ENCODE measurements at places on chromosomes 1 and 21.
A peak's percentile ranks its signal among the peaks of the same experiment; 100 is the strongest.

DNA sequence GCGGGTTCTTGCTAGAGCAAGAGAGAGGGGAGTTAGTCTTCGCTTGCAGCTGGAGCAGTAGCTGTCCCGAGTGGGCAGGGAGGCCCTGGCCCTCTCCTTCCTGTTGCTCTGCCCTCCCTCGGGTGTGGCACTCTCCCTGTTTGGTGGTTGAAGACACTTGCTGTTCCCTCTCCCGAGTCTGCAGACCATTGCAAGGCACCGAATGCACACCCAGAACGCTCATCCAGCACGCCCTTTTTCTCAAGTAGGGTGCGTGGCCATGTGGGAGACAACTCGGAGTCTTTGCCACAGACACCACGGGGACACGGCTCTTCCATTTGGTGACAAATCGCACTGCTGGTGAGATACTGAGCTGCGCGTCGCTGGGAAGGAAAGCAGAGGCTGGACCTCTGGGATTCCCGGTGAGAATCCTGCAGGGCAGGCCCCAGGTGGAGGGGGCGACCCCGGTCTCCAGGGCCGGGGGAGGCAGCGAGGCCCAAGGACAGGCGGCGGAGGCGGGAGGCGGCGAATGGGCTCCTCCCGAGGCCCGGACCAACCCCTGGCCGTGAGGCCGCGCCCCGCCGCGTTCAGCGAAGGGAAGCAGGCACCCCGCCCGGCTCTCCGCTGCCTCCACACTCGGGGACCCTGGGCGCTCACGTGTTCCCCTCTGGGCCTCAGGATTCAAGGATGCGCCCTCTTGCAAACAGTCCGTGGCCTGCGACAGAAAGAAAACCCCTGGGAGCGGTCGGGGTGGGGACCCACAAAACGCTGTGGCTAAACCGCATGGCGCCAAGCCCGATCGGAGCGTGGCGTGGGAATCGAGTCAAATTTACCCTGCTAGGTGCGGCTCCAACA is 10.4 kb upstream of the TMEM200B start:
- DNase-seq, result no peak

GRCh38 chr1:61424382-61424781 is 300.6 kb downstream of the TM2D1 start:
- DNase-seq, result no peak

DNA sequence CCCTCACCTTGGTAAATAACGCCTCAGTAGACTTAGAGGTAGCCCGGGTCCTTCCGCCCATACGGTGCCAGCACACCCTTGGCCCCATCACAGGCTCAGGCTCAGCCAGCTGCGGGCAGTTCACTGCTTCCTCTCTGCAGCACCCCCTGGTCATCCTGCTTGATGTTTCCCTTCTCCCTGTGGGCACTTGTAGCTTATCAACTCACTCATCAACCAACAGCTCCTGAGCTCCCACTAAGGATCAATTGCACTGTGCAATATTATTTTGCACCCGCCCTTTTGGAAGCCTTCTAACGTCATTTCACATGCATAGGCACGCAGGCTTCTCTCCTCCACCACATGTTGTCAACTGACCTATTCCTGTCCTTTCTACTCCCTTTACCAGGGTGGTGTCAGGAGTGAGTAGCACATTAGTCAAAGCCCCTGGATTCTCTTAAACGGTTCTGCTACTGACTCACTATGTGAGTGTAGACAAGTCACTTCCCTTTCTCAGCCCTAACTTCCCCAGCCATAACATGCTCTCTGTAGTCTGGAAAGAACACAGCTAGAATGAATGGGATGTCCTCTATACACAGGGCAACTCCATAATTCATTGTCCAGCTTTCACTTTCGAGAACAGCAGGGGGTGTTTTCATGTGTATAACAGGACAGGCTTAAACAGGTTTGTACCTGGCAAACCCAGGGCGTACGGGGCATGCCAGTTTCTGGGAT is 47.1 kb upstream of the IRF2BP2 start:
- no peak for DNase-seq

GRCh38 chr1:26290882-26291261 is 11.0 kb downstream of the SH3BGRL3 start:
- no peak for DNase-seq

DNA sequence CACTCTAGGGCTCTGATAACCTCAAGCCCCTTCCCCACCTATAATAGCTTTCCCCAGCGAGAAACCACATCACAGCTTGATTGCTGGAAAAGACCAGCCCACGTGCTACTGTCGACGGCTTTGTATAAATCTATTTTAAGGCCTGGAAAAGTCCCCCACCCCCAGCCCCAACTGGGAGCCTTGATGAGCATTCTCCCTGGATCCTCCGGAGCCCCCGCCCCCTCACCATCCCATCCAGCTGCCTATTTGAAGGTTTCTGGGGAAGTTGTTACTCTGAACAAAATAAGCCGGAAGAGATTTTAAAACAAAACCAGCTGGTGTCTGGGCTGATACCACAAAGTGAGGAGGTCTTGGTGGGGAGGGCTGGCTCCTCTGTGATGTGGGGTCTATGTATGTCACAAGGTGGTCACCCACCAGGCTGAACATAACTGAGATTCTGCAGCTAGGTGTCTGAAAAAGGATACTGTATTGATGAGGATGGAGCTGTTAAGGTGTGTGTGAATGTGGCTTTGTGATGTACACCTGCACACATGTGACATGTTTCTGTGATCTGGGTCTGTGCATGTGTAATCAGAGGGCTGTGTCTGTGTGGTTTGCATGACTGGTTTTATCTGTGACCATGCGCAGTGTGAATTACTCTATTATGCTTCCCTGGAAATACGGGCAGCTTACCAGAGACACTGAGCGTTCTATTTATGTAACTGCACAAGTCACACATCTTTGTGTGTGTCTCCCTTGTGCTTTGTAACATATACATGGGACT is 25.0 kb downstream of the RIMS3 start:
- DNase-seq, result no peak

- DNase-seq, result no peak
Observed at GRCh38 chr1:35637401-35637809, 3.9 kb downstream of the PSMB2 start.

GRCh38 chr1:32438136-32438535 is 26.7 kb upstream of the ZBTB8B start:
- no peak for DNase-seq

- DNase-seq, result no peak
Observed at GRCh38 chr1:219130366-219130935, 43.2 kb upstream of the LYPLAL1 start.

GRCh38 chr1:183604038-183604808 is 14.0 kb upstream of the NCF2 start:
- no peak for DNase-seq

DNA sequence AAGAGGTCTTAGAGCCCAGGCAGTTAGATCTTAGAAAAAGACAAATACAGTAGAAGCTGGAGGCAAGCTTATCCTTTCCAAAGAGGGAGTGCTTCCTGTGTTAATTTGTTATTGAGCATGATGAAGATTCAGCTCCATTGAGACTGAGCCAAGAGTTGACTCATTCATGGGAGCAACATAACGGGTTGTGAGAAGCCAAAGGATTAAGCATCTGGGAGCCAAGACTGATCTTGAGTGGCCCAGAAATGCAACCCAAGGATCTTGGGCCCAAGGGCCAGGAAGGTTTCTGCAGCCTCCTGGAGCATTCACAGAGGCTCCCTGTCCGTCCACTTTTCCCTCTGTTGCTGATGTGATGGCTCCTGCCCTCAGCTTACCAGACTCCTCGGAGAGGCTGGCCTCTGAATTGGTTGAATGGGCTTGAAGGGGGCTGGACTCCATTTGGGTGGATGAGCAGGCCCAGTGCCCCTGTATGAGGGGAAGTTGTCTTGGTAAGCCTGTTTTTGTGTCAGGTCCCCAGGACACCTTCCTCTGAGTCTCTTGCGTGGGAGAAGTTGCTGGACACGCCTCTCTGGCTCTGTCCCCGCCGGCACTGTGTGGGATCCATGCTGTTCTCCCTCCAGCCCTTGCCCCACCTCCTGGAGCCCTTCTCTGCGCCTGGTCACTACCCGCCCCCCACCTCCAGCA is 42.4 kb downstream of the PDE9A start:
- peak; percentile 20 for DNase-seq

DNA sequence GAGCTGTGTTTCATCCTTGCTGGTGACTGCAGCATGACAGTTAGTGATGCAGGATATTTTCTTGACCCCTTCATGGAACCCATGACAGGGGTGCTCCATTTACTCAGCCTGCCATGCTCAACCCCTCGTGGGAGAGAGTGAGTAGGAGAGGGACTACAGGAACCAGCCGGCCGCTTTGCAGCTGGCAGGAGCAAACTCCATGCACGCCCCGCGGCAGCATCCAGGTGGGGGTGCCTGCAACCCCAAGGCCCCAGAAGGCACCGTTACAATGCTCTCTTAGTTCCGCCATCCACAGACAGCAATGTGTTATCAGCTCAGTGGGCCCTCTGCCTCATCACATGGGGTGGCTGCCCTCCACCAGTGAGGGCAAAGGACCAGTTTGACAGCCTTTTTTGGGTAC is 135.1 kb downstream of the SLC35F3 start:
- no peak for DNase-seq

DNA sequence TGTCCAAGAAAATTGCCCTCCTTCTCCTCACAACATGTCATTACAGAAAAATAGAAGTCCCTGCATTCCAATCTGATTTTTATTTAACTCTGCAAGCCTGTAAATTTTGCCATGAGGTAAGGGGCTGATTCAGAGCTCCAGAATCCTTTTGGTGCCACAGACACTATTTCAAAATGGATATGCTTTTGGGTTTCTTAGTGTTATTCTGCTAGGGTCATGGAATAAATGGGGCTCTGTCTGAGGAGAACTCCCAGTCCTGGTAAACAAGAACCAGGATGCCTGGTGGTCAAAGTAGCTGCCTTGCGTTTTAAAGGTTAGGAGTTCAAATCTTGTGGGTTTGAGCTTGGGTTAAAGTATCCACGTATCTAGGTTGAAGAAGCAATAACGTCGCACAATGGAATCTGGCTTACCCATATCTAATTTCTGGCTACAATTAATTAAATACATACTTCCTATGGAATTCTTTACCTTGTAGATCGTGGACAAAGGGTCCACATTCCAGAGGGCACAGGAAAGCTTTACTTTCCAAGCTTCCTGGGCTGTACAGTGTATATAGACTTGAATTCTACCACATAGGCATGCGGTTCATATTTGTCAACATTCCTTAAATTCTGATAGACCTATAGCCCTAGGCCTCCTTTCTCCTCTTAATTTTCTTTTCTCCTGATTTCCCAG is 98.0 kb upstream of the CDC42BPA start:
- no peak for DNase-seq

- no peak for DNase-seq
Observed at GRCh38 chr1:77536813-77537212, 145.6 kb downstream of the ZZZ3 start.

GRCh38 chr1:41488040-41488951 is 3.8 kb upstream of the EDN2 start:
- DNase-seq, result no peak

DNA sequence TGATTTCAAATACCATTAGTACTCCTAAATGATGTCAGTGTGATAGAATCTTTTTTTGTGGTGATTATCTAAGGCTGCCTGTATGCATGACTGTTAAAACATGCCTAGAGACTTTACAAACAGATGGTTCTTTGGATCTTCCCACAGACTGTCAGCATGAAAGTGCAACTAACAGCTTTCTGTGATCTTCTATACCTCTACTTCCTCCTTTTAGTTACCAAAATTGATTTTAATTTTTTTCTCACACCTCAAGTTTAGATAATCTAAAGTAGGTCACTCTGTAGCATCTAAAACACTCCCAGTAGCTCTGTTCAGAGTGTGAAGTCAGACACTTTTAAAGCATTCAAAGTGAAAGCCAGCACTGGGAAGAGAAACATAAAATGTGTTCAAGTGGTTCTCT is 534.5 kb downstream of the PTPRC start:
- DNase-seq, result no peak

DNA sequence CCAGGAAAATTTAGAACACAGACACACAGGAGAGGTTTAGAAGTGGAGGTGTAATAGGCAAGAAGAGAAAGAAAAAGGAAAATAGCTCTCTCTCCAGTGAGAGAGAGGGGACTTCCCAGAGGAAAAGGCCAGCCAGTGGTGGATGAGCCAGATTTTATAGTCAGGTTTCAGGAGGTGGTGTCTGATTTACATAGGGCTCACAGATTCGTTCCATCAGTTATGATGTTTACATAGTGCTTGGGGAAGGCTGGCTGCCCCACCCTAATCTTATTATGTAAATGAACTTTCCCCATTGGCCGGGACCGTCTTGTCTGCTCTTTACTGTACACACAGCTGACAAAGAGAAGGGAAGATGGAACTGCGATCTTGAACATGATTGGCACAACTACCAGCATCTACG is 797.3 kb downstream of the PLA2G4A start:
- no peak for DNase-seq

GRCh38 chr1:240149484-240150094 is 57.9 kb downstream of the FMN2 start:
- DNase-seq, result no peak

GRCh38 chr1:27811741-27812500 is 18.7 kb upstream of the PPP1R8 start:
- DNase-seq, result no peak

DNA sequence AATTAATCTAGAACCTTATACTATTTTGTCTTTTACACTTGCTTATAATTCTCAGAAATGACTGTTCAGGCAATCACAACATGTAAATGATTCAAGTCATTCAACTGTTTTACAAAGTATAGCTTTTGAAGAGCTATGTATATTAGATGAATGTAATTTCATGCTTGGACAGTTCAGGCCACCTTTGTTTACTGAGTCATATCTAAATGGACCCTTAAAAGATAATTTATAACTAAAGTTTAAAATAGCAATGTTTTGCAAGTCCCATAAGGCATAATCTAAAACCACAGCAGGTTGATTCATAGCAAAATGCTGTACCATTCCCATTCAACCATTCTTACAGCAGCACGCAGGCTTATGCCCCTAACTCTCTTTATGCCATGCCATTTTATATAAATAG is 64.8 kb downstream of the PIK3R3 start:
- DNase-seq, result no peak

DNA sequence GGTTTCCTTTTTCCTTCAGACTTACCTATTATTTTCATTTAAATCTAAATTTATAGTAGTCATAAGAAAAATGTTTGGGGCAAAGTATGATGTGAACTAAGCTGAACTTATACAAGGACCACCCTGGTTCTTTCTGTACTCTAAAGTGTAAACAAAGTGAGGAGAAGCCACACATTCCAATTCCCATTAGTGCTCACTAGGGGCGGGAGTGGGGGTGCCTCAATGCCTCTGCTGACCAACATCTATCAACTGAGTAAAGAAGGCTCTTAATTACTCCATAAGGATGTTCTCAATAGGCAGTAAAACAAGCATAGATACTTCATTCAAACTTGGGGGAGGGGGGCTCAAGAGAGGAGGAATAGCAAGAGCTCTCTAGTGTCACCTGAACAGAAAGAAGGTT is 151.7 kb downstream of the CDC42BPA start:
- no peak for DNase-seq

DNA sequence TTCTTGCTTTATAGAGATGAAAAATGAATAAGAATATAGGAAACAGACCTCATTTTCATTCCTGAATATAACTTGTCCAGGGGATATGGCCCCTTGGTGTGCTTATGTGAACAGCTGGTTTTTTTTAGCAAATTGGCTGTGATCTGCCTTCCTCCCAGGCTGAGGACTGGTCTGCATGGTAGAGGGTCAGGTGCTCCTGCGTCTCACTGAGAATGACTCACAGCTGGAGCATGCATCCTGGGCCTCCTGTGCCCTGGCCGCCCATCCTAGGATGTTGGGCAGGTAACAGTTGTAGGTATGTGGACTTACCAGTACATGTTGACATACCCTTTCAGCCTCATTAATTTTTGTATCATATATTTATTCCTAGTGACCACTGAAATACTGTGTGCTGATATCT is 29.8 kb downstream of the AGT start:
- no peak for DNase-seq
